Fibroblast of skin of left quadriceps (primary cell): ENCODE measurements at places on chromosomes 3 and 15.

GRCh38 chr3:19396726-19397125 is 248.4 kb downstream of the KCNH8 start:
- DNase-seq = no peak

GRCh38 chr3:45762647-45763302 is 33.6 kb downstream of the SLC6A20 start:
- DNase-seq = no peak

GRCh38 chr3:197380786-197381185 is 82.4 kb upstream of the DLG1 start:
- DNase-seq = no peak

DNA sequence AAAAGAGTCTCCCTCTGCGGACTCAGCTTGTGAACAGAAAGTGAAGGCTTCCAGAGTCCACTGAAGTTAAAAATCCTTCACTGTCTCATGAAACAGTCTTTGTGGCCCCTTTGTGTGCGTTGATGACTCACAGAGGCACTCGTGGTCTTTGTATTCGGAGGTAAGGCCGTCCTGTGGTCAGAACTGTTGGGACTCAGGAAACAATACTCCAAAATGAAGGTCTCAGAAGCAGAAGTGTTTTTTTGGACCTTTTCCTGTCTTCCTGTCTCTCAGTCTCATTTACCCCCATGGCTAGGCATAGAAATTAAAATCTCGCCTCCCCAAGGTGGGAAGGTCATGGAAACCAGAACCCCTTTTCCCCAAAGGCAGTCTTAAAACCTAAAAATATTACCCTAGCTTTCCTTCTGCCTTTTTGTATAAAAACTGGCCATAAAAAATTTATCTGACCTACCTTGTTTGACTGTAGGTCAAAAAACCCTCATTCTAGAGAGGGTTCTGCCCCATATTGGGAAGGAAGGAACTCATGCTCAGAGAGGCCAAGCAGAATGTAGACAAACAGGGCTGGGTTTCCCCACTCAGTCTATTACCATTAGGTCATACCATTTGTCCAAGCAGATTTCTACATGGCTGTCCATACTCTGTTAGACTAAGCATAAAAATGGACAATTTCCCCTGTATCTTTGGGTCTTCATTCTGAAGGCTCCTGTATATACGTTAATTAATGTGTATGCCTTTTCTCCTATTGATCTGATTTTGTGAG is 19.1 kb upstream of the EPB42 start:
- no peak for DNase-seq

GRCh38 chr3:143014921-143015320 is 13.6 kb downstream of the U2SURP start:
- no peak for DNase-seq

GRCh38 chr3:155443815-155444214 is 150.3 kb upstream of the STRIT1 start:
- DNase-seq = no peak

DNA sequence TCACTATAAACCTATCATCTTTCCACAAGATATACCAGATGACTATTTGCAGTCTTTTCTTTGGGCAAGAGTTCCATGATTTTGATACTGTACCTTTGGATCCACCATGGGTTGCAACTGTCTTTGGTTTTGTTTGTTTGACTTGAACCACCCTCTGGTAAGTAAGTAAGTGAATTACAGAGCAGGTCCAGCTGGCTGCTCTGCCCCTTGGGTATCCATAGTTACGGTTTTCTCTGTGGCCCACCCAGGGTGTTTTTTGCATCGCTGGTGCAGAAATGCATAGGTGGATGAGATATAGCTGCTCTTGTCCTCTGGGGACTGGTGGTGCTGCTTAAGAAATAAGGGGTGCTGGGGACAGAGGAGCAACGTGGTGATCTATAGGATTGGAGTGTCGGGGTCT is 33.8 kb downstream of the CHDH start:
- no peak for DNase-seq
